ENCODE measurements at places on chromosomes 6 and 20. TPM values are rescaled to one million over a fixed set of nuclear protein-coding genes. Genes with fewer than 3 reads are reported as not detected.

GRCh38 chr6:105987516-105987915 is 98.6 kb upstream of the PRDM1 start:
- no peak overlapping the region for H3K4me3 ChIP-seq
- no peaks in the 10 kb centered on the region for H3K4me1 ChIP-seq
- H3K27ac ChIP-seq: no peak overlapping the region
- H3K27me3 ChIP-seq: no peaks in the 10 kb centered on the region
- H3K36me3 ChIP-seq: no peaks in the 10 kb centered on the region
- no peak for DNase-seq

BMP6 gene
- total RNA-seq: 6.5 TPM

GRCh38 chr20:33516882-33517281 is 27.0 kb downstream of the CBFA2T2 start:
- no peak for DNase-seq
- no peaks in the 10 kb centered on the region for H3K36me3 ChIP-seq
- no peak overlapping the region for H3K4me3 ChIP-seq

- H3K36me3 ChIP-seq: no peaks in the 10 kb centered on the region
- no peak overlapping the region for H3K4me3 ChIP-seq
- DNase-seq: peak; percentile 60
- H3K27me3 ChIP-seq: no peaks in the 10 kb centered on the region
- peaks cover 23% of the 10 kb centered on the region for H3K4me1 ChIP-seq
These were observed 45.3 kb upstream of the FAM50B start for GRCh38 chr6:3803627-3804468.

STXBP5 gene
- 23.7 TPM for total RNA-seq

- H3K27me3 ChIP-seq: no peaks in the 10 kb centered on the region
- H3K4me3 ChIP-seq: no peak overlapping the region
- no peaks in the 10 kb centered on the region for H3K4me1 ChIP-seq
- peaks cover 98% of the 10 kb centered on the region for H3K36me3 ChIP-seq
- DNase-seq: no peak
These were observed 34.0 kb upstream of the VSTM2L start for GRCh38 chr20:37868851-37869333.

DNA sequence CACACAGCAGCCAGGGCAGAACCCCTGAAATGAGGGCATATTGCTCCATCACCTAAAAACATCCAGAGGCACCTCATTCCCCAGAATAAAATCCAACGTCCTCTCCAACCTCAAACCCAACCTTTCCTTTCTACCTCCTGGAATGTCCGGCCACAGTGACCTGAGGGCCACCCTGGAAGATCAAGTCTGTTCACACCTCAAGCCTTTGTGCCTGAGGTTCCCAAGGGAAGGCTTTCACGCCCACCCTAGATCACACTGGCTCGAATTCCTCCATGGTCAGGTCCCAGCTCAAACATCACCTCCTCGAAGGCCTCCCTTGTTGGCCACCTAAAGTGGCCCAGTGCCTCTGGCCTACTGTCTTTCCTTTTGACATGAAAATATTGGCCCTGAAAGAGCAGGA is 88.9 kb downstream of the ZMYND8 start:
- H3K27ac ChIP-seq: no peak overlapping the region
- H3K4me3 ChIP-seq: no peak overlapping the region
- DNase-seq: no peak
- H3K27me3 ChIP-seq: no peaks in the 10 kb centered on the region

BANF2 gene
- total RNA-seq: not detected

TCFL5 gene
- 13.2 TPM for total RNA-seq

AKAP12 gene
- 244 TPM for total RNA-seq

- DNase-seq: no peak
- no peak overlapping the region for H3K27ac ChIP-seq
- no peaks in the 10 kb centered on the region for H3K27me3 ChIP-seq
- H3K36me3 ChIP-seq: no peaks in the 10 kb centered on the region
- no peak overlapping the region for H3K4me3 ChIP-seq
These were observed 5.5 kb downstream of the CASP8AP2 start for GRCh38 chr6:89834884-89835792.

SLC17A1 gene
- not detected for total RNA-seq

DNA sequence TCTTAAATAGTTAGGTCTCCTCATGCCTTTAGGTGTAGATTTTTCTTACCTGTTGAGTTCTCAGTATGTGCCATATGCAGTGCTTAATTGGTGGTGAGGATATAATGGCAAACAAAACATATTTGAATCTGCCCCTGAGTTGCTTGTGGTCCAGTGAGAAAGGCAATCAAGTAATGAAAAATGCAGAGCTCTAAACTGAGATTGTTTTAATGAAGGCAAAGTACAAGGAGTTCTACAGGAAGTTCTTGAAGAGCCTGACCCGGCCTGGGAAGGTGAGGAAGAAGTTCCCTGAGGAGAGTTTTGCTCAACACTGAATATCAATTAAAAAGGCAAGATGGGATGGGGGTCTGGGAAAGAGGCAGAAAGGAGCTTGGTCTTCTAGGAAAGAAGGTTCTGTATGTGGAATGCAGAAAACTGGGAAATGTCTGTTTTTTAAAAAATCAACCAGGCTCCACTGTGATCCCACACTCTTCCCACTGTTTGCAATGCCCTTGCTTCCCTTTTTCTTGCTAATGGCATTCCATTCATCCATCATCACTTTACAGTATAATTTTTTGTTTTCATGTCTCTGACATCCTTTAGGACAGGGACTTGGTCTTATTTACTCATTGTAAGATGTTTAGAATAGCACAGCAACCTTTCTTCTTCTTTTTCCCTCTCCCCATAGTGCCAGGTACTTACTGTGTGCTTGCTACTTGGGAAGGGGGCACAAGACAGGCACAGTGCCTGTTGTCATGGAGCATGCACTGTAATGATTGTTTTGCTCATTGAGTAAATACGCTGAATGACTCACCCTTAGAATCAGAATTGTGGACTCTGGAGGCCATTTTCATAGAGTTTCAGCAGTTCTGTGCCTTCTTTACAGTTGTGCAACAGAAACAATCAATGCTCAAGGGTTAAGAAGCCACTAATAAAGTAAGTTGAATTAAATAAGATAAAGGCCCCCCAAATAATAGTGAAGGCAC is 64.3 kb downstream of the ANKS1A start:
- no peaks in the 10 kb centered on the region for H3K27me3 ChIP-seq
- H3K4me3 ChIP-seq: no peak overlapping the region
- no peaks in the 10 kb centered on the region for H3K36me3 ChIP-seq
- H3K27ac ChIP-seq: no peak overlapping the region

DNA sequence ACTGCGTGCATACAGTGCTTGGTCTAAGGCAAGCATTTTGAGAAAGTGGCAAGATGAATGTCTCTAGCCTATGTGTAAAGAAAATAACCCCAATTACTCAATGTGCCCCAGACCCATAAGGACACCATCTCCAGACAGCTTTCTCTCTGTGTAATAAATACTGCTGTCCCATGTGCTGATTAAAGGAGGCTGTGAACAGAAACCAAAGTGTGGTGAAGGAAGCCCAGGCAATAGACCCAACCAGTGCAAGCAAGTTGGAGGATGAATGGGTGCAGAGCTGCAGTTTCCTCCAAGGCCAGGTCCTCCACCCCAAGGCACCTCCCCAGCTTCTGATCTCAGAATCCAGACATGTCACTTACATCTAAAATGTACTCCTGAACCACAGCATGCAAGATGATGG is 60.6 kb downstream of the TRAM2 start:
- H3K27ac ChIP-seq: peak overlapping the region; percentile 97
- H3K36me3 ChIP-seq: no peaks in the 10 kb centered on the region
- H3K4me1 ChIP-seq: peaks cover 98% of the 10 kb centered on the region
- no peak overlapping the region for H3K4me3 ChIP-seq
- DNase-seq: no peak

GRCh38 chr6:93419304-93420162 is at the start of gene EPHA7:
TSS of gene EPHA7 (minus strand) at chr6:93419559. CDS start at chr6:93419341, 218 bp downstream.
- H3K4me1 ChIP-seq: no peaks in the 10 kb centered on the region
- H3K4me3 ChIP-seq: peak within 1 kb of the TSS; percentile 54
- peak within 1 kb of the TSS; percentile 67 for H3K27ac ChIP-seq

ADISSP gene
- total RNA-seq: 14.4 TPM

DNA sequence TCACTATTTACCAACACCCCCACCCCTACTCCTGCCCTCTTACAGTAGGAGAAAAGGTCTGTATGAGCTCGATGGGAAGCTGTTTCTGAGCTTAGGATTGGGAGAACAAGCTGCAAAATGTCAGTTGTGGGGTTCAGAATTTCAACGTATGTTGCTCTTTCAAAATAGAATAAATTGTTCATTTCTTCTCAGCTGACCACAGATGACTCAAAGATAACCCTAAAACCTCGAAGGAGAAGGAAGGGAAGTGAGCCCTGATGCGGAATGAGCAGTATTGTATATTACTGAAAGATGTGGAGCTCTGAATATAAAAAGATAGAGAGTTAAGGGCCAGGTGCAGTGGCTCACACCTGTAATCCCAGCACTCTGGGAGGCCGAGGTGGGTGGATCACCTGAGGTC is 35.9 kb upstream of the MYLIP start:
- H3K36me3 ChIP-seq: no peaks in the 10 kb centered on the region
- H3K27me3 ChIP-seq: no peaks in the 10 kb centered on the region
- no peak overlapping the region for H3K4me3 ChIP-seq
- no peak for DNase-seq
- H3K27ac ChIP-seq: no peak overlapping the region

GRCh38 chr6:33419580-33420490 is at the start of gene SYNGAP1:
TSS of gene SYNGAP1 (plus strand) at chr6:33420065. CDS start at chr6:33420265, 200 bp downstream.
- no peaks in the 10 kb centered on the region for H3K27me3 ChIP-seq
- peak within 1 kb of the TSS; percentile 13 for H3K4me3 ChIP-seq
- peak within 1 kb of the TSS; percentile 97 for H3K27ac ChIP-seq
- H3K36me3 ChIP-seq: no peaks in the 10 kb centered on the region

DNA sequence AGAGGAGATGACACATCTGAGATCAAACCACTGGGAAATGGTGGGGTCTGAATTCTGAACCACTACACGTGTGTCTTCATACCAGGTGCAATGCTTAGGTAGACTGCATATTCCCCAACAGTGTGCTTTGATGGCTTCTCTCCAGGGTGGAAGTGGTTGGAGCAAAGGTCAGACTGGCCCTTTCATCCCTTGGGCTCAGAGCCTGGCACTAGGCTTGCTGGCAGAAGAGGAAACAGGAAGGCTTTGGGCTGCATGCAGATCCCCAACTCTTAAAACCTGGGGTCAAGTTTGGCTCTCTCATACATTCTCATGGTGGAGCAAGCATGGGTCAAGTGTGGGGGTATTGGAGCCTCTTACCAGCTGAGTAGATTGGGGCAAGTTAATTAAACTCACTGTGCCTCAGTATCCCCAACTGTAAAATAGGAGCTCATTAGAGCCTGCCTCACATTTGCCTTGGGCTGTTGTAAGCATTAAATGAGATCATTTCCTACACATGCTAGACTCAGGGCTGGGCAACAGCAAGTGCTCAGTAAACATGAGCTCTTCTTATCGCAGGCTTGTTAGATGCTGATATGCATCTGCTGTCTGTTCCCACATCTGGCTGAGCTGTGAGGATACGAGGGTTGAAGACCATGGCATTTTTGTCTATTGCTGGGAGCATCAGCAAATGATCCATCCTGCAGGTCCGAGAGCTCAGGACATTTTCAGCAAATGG is 51.6 kb upstream of the FAM83D start:
- DNase-seq: no peak
- H3K27me3 ChIP-seq: no peaks in the 10 kb centered on the region
- peak overlapping the region; percentile 70 for H3K27ac ChIP-seq
- H3K4me1 ChIP-seq: no peaks in the 10 kb centered on the region
- H3K36me3 ChIP-seq: no peaks in the 10 kb centered on the region
- no peak overlapping the region for H3K4me3 ChIP-seq

DPPA5 gene
- not detected for total RNA-seq

- no peak overlapping the region for H3K4me3 ChIP-seq
- no peaks in the 10 kb centered on the region for H3K27me3 ChIP-seq
- no peak for DNase-seq
These were observed 26.2 kb upstream of the IRAK1BP1 start for GRCh38 chr6:78841111-78841510.

DNA sequence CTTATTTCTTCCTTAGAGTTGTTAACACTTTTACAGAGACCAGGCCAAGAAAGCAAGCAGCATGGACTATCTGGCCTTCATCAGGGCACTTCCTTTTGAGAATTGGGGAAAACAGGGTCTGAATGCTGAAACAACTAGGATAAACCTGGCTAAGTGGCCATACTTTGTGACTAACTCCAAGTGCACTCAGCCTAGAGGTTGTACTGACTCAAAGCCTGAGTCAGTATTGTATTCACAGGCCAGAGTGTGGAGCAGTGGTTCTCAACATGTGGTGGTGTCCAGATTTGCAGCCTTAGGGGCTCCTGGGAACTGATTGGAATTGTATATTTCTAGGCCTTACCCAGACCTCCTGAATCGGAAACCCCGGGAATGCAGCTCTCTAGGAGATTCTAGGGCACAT is 20.1 kb downstream of the SEC23B start:
- no peak overlapping the region for H3K4me3 ChIP-seq
- peaks cover 37% of the 10 kb centered on the region for H3K36me3 ChIP-seq
- DNase-seq: no peak
- H3K27ac ChIP-seq: no peak overlapping the region
- H3K4me1 ChIP-seq: no peaks in the 10 kb centered on the region

MUC22 gene
- not detected for total RNA-seq

ELOVL2 gene
- total RNA-seq: 1.0 TPM

DNA sequence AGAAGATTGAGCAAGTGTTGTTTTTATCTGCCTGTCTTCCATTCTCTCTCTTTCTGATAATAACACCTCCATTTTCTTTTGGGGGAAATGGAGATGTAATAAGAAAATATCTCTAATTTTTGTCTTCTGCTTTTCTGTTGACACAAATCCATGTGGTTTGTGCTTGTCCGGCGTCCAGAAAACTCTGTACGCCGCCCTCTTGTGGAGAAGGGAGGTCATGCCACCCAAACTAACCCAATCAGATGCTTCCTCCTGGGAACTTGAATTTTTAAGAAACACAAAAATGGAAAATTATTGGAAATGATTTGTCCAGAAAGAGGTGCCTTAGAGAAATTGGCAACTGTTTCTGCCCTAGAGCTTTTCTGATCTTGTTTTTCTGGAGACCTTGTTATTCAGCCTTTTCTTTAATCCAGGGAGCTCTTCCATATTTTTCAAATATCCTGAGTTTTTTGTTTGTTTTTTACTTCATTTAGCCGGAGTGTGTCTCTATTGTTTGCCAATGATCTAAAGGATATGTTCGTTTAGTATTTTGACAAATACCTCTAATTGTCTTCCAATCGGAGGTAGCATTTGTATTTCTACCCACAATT is 17.8 kb upstream of the FNDC1 start:
- no peak overlapping the region for H3K27ac ChIP-seq
- no peaks in the 10 kb centered on the region for H3K4me1 ChIP-seq
- no peak overlapping the region for H3K4me3 ChIP-seq
- H3K27me3 ChIP-seq: no peaks in the 10 kb centered on the region
- DNase-seq: peak; percentile 64
- H3K36me3 ChIP-seq: no peaks in the 10 kb centered on the region

- H3K4me1 ChIP-seq: peaks cover 15% of the 10 kb centered on the region
- H3K27me3 ChIP-seq: peaks cover 16% of the 10 kb centered on the region
- no peak for DNase-seq
- H3K36me3 ChIP-seq: no peaks in the 10 kb centered on the region
- no peak within 1 kb of the TSS for H3K27ac ChIP-seq
These were observed at the start of gene OPRL1 for GRCh38 chr20:64080013-64080812. TSS of gene OPRL1 (plus strand) at chr20:64080082. CDS start at chr20:64092721, 12,639 bp downstream.

GRCh38 chr6:40373267-40373666 is 213.9 kb downstream of the LRFN2 start:
- H3K27me3 ChIP-seq: no peaks in the 10 kb centered on the region
- H3K4me1 ChIP-seq: no peaks in the 10 kb centered on the region
- no peak overlapping the region for H3K4me3 ChIP-seq
- H3K36me3 ChIP-seq: no peaks in the 10 kb centered on the region
- no peak for DNase-seq

Data from tibial nerve (tissue), 4 donors.